COR-L47 (cell line): ENCODE measurements at places on chromosomes 13 and 19.

GRCh38 chr13:113926301-113926761 is 47.5 kb downstream of the C13orf46 start:
- no peak for DNase-seq

DNA sequence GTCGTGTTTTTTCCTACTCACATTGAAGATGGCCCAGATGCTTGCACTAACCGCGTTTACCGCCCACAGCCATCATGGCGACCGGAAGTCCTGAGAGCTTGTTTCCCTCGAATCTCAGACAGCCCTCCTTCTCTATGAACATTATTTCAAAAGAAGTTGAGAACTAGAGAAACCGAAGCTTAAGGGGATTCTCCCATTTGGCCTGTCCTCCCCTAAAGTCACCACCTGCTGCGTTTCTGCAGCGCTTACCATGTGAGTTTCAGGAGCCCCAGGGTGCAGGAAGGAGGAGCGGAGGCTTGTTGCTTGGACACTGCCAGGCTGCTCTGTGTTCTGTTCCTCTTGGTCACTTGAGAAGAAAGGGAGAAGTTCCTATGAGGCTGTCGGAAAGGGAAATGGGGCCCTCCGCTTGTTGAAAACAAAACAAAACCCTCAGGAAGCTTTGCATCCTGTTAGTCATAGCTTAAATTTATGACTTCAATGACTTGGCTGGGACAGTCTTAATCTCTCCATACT is 6.2 kb downstream of the CARD8 start:
- DNase-seq, result no peak

GRCh38 chr13:112986946-112987681 is 18.1 kb downstream of the MCF2L start:
- no peak for DNase-seq

- no peak for DNase-seq
Measured at GRCh38 chr19:6030214-6030507, 52.2 kb upstream of the RANBP3 start.

- DNase-seq, result peak; percentile 62
Measured at GRCh38 chr19:3062165-3063105, at the start of gene TLE5. TLE5 (minus strand) TSS chr19:3062495; CDS start chr19:3062200, 295 bp downstream.

DNA sequence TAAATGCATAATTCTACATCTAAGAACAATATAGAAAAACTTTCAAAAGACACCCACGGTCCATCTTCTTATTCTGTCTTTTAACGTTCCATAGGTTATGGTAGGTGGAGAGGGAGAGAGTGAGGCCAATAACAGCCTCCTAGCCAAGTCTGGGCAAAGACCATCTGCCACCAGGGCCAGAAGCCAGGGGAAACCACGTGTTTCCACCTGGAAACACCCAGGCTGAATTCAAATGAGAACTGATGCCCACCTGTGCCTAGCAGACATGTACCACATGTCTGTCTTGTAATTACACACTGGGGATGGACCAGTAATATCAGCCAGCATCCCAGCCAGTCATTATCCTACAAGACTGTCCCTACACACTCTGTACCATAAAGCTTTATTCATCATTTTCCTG is 1573.1 kb downstream of the EFNB2 start:
- no peak for DNase-seq

GRCh38 chr13:108288741-108289140 is 19.2 kb downstream of the TNFSF13B start:
- DNase-seq, result no peak

- no peak for DNase-seq
Measured at GRCh38 chr13:112818040-112818697, 128.3 kb downstream of the ATP11A start.

DNA sequence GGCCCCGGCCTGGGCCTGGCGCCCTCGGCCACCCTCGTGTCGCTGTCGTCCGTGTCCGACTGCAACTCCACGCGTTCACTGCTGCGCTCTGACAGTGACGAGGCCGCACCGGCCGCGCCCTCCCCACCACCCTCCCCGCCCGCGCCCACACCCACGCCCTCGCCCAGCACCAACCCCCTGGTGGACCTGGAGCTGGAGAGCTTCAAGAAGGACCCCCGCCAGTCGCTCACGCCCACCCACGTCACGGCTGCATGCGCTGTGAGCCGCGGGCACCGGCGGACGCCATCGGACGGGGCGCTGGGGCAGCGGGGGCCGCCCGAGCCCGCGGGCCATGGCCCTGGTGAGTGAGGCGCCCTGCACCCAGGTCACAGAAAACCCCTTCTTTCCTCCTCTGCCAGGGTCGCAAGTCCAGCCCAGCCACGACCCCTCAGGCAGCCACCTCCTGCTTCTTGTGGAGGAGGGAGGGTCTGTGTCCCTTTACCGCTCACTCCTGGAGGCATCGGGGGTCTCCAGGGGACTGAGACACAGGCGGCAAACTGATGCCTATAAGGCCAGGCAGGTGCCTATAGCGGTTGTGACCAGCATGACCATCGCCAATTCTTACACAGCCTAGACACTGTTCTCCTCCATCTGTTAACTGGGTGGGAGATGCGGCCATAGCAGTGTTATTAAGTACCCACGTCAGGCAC is 4.2 kb downstream of the TTC9B start:
- no peak for DNase-seq

DNA sequence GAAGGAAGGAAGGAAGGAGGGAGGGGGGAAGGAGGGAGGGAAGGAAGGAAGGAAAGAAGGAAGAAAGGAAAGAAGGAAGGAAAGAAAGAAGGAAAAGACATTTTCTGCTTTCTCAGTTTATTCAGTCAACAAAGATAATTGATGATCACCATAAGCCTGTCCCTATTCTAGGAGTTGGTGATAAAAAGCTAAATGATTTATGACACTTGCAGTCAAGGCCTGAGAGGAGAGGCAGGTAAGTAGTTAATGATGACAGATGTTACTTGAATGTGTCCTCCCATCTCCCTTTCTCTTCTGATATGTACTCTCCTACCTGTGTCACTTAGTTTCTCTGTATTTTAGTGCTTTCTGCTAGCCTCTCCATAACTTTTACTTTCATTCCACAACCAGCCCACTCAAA is 141.3 kb downstream of the SLITRK6 start:
- DNase-seq, result no peak

GRCh38 chr19:49390929-49391359 is 2.9 kb downstream of the KASH5 start:
- no peak for DNase-seq

GRCh38 chr19:57656346-57656745 is 12.4 kb upstream of the ZSCAN4 start:
- no peak for DNase-seq

DNA sequence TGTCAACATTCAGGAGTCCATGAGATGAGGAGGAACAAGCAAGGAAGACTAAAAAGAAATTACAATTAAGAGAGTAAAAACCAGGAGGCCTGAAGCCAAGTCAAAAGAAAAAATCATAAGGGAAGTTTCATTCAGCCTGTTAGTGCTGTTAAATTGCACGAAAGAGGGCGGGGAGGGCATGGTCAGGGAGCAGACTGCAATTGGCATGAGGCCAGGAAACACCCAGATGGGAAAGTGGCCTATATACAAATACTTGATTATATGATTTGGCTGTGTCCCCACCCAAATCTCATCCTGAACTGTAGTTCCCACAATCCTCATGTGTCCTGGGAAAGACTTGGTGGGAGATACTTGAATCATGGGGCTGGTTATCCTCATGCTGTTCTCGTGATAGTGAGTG is 43.9 kb downstream of the TNFSF13B start:
- DNase-seq, result peak; percentile 11

GRCh38 chr19:7386308-7386707 is 37.6 kb downstream of the ARHGEF18 start:
- no peak for DNase-seq

DNA sequence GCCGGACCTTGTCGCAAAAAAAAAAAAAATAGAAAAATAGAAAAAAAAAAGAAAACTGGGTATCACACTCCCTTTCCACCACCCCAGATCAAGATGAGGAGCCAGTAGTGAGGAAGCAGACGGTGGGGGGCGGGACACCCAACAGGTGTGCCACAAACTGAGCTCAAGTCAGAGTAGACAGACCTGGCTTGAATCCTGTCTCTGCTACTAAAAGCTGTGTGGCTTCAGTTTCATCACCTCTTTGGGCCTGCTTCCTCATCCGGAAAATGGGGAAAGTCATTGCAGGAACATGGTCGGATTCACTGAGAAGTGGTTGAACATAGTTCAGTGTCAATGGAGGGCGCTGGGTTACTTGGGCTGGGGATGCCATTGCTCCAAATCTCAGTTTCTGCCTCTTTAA is 2.9 kb downstream of the HIF3A start:
- no peak for DNase-seq

GRCh38 chr19:15047680-15048079 is 1.6 kb upstream of the CASP14 start:
- DNase-seq, result no peak

GRCh38 chr13:95784161-95784899 is 107.4 kb downstream of the DNAJC3 start:
- no peak for DNase-seq
